Globus pallidus (tissue), 1 donor: ENCODE measurements at places on chromosomes 1 and 21.

- DNase-seq = no peak
Measured at GRCh38 chr1:78322928-78323680, 167.7 kb upstream of the PTGFR start.

DNA sequence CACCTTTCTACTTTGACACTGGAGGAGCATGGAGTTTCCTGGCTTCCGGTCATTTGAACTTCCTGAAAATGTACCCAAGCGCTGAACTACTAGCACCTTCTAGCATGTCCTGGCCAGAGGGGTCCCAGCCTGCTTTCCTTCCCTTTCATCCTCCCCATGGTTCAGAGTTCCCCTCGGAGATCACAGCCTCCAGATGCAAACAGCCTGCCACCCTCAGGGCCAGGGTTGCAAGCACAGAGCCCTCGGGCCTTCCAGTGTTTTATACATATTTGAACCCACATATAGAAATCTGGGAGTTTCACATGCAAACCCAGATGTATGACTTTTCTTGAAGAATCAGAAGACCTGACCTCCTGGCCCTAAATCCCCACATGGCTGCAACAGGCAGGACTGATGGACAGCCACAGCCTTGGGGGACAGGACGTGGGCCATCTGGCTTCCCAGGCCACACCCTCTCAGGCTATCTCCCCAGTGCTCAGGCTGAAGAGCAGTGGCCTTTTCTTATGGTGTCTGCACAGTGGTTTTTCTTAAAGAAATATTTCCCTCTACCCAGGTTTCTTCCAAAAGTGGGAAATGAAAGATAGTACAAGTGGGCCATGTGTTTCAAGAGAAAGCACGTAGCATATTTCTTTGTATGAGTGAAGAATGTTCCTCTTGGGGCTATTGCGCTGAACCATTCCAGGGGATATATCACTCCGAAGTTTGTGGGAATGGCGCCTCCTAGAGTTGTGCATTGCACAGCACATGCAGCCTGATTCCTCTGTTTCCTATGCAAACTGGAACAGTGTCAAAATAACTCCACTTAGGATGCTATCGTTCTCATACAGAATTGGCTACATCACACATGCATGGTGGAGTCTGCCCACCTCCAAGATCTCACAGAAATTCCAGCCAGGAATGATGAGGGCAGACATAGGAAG, 232.0 kb upstream of the VAMP3 start:
- DNase-seq = no peak

DNA sequence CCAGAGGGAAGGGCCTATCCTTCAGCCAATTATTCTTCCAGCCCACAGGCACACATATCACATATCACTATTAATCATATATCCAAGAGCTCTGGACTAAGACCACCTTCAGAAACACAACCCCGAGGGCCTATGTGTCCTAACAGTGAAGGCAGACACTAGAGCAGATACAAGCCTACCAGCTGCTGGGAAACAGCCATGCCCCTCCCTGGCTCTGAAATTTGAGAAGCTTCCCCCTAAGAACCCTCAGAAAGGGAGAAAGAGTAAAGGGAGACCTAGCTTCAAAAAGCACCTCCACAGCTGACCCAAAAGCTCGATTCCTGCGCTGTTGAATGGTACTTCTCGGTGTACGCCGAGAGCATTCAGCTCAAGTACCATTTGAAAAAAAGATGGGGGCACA, 17.4 kb downstream of the CNN3 start:
- DNase-seq = no peak

GRCh38 chr1:11913291-11913690, 12.9 kb downstream of the KIAA2013 start:
- DNase-seq = no peak

- no peak for DNase-seq
Measured at GRCh38 chr1:63833363-63834119, 59.7 kb downstream of the ROR1 start.

DNA sequence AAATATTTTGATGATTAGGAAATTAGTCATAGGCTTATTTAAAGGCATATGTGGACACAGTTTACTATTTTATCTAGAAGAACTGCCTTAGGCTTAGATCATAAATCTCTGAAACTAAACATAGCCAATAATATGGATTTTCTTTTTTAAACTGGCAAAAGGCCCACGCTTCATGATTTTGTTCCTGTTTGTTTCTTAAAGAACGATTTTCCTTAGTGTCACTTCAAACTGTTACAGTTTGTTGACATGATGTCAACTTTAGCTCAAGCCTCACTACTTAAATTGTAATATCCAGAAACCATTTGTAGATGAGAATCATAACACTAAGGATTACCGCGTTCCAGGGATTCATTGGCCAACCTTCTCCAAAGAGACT, 322.6 kb downstream of the HHIPL2 start:
- DNase-seq = no peak

DNA sequence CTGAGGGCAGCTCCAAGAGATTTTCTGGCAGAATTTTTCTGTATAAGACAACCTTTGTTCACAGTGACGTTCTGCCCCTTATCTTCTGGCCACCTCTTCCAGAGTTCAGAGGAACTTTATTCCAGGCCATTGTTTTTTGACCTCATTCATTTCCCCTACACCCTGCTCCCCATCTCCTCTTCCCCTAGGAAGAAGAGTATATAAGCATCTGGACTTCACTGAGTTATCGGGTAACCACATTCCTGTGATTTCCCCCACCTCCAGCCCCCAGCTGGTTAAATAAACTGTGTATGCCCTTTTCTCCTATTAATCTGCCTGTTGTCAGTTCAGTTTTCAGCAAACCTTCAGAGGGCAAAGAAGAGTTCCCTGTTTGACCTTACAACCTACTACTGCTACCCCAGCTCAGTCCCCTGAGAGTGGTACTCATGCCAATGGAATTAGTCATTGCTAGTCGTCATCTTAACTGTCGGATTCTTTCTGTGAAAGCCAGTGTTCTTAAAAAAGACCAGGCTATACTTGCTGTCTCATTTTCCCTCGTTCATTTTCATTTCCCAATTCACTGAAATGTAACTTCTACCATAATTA, 14.3 kb upstream of the ALG14 start:
- no peak for DNase-seq

- no peak for DNase-seq
Measured at GRCh38 chr21:17783481-17784179, 35.5 kb downstream of the C21orf91 start.

DNA sequence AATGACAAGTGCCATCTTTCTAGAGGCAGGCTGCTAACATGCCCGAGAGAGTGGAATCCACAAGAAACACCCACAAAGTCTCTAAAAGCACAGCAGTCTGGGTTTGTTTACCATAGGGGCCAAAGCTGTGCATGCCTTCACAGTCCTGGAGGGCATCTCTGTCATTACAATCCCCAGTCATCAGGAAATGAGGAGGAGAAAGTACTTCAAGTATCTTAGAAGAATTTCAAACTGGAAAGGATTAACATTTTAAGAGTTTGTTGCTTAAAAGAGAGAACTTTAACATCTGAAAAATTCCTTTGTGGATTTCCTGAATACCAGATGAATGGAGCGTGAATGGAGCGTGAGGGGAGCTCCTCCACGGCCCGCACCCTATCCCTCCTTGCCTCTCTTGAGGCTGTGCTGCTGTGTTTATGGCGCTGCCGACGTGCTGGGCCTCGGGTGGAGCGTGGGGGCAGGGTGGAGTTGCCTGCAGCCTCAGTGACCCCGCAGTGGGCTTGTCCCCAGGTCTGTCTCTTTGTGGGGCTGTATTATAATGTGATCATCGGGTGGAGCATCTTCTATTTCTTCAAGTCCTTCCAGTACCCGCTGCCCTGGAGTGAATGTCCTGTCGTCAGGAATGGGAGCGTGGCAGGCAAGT, 23.3 kb downstream of the SLC6A17 start:
- no peak for DNase-seq

DNA sequence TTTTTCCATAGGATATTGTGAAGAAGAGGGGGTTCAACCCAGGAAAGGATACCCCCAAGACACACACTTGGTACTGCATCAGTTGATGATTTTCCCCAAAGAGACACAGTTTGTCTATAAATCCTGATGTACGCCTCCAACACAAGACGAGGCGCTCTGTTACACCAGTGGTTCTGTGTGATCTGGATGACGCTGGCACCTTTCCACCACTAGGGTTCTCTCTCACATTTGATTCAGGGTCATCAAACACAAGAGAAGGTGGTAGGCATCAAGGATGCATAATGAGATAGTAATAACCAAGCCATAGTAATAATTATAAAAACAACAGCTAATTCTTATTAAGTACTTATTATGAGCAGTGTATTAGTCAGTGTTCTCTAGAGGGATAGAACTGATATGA, 508.8 kb upstream of the ZP4 start:
- DNase-seq = no peak

- DNase-seq = no peak
Measured at GRCh38 chr21:42469272-42469671, 26.8 kb downstream of the RSPH1 start.

DNA sequence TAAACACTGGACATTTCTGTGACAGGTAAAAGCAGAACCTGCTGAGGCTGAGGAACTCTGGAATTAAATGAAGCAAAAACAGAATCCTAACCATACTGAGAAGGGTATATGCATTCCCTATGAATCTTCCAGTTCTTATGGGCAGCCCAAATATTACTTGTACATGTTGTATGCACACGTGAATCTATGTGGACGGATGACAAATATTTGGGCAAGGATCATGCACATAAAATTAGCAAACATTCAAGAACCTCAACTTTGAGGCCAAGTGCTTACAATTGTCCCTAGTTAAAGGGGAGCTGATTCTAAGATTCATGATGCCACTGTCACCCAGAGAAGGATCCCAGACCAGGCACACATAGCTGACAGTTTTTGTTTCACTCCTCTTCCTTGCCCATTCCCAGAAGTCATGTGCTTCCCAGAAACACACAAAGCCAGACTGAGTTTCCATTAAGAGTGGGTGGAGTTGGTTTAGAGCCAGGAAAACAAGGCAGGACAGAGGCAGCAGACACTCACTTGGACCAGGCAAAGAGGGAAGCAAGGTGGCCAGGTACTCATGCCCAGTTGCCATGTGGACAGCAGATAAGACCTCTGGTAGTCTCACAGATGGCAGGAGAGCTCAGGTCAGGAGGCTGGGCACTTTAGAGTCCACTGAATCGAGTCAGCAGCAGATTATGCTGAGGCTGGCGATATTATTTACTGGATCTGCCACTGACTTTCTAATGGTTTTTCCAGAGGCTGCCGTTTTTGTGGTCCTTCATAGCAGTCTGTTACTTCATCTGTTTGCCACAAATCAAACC, 25.6 kb downstream of the AK2 start:
- peak; percentile 48 for DNase-seq

DNA sequence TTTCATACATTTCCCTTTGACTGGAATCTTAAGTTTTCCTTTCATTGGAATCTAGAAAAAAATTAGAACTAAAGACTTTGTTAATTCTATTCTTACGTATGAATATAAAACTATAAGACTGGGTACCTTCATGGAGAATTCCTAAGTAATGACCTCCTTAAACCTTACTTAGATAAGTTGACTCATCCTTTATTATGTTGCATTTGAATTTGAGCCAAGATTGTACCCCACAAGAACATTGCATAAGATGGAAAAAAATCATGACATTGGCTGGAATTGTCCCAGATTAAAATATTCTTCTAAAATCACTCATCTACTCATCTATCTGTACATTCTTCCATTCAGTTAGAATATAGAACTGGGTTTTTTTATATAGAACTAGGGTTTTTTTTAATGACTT, 137.4 kb downstream of the C1orf21 start:
- no peak for DNase-seq

DNA sequence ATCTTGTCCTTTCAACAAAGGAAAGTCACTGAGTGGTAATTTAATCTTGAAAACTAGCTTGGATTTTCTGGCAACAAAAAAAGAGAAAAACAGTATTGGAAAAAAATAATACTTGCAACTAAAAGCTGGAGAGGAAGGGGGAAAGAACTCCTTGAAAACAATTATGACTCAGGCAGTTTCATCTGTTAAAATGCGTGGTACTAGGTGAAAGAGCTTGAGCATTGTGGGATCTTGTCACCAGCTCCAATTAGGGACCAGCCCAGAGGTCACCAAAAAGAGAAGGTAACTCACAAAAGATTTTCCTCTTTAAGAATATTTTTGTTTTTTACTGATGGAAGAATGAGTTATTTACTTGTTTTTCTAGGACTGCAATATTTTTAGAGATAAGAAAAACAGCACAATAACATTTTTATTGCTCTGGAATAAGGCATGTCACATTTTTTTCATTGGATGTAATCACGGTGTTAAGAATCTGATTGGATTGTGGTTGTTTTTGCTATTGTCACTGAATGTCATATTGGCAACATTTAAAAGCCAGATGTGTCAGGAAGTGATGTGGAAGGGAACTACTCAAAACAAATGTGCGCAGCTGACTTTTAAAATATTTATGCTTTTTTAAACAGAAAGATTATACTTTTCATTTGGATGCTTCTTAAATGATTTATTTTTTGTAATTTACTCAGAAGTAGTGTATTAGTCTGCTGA, 78.5 kb upstream of the ADAMTS5 start:
- no peak for DNase-seq

DNA sequence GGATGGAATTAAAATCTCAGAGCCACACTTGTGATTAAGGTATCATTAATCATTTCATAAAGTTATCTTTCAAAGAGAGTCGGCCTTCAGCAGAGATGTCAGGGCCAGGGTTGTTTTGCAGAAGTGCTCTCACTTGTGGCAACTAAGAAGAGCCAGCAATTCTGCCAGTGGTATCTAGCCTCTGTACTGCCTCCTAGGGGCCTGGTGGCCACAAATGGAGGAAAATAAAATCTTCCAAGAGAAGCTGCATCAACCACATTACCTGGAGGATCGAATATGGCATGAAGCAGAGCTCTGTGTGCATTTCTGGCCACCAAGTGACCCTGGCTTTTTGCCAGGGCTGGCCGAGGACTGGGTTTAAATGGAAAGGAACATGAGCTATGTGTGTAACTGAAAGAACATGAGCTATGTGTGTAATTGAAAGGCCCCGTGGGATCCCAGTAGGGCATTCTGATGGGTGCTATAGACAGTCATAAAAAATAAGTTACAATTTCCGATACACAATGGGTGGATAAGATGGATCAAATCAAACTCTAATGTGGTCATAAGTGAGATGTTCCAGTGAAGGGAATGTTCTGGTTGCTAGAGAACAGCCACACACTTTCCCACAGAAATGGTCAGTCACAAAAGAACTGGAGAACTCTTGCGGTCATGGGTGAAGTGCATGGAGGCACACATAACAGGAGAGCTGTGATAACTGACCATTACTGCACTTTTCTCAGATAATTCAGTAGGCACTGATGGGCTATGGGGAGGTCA, 335.8 kb downstream of the CAMTA1 start:
- no peak for DNase-seq

DNA sequence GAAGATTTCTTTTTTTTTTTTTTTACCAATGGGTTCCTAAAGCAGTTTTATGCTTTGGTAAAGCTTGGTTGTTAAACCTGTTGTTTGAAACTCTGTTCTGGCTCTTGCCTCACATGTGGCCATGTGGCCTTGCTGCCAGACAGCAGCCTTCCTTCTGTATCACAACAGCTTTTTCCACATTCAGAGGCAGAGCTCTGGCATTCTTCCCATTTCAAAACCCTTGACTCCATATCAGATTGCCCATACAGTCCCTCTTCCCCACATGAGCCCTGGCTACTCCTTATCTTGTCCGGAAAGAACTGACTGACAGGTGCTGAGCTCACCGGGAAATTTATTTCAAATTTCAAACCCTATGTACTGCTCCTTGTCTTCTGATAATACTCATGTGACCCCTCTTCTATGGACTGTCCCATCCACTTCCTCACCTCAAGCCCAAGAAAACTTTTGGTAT, 38.5 kb upstream of the LAX1 start:
- DNase-seq = no peak

- no peak for DNase-seq
Measured at GRCh38 chr1:34645919-34646318, 108.9 kb upstream of the GJB5 start.

GRCh38 chr1:43358121-43358745, 548 bp upstream of the CDC20 start:
- peak; percentile 59 for DNase-seq
